ENCODE measurements at places on chromosomes 12 and 14.

GRCh38 chr12:56957229-56958052, at the start of gene RDH16:
Gene RDH16, minus strand, starts transcription at chr12:56957608. Its CDS starts 146 bp downstream, at chr12:56957462.
- DNase-seq = peak; percentile 20

- DNase-seq = no peak
Observed at GRCh38 chr12:5565933-5566599, 134.2 kb downstream of the NTF3 start.

GRCh38 chr14:26687301-26687837, 89.5 kb upstream of the NOVA1 start:
- DNase-seq = peak; percentile 97

GRCh38 chr12:64318605-64319004, 72.0 kb downstream of the C12orf56 start:
- no peak for DNase-seq

DNA sequence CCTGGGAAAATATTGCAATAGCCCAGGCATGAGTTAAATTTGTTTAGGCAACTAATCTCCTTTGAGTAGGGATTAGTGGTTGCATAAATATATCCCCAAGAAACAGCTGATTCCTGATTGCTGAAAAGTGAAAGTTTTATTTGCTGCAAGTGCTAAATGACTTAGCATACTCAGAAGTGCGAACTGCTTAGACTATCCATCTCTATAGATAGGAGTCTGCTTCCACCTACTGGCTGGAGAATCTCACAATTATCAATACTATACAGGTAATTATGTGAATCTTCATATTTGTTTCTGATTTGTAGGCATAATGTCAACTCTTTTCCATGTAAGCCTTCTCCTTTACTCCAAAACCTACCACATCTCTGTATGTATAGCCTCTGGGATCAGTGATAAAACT, 12.0 kb upstream of the SLCO1B3 start:
- no peak for DNase-seq

- no peak for DNase-seq
Observed at GRCh38 chr12:112971248-112971647, 7.1 kb upstream of the OAS2 start.

DNA sequence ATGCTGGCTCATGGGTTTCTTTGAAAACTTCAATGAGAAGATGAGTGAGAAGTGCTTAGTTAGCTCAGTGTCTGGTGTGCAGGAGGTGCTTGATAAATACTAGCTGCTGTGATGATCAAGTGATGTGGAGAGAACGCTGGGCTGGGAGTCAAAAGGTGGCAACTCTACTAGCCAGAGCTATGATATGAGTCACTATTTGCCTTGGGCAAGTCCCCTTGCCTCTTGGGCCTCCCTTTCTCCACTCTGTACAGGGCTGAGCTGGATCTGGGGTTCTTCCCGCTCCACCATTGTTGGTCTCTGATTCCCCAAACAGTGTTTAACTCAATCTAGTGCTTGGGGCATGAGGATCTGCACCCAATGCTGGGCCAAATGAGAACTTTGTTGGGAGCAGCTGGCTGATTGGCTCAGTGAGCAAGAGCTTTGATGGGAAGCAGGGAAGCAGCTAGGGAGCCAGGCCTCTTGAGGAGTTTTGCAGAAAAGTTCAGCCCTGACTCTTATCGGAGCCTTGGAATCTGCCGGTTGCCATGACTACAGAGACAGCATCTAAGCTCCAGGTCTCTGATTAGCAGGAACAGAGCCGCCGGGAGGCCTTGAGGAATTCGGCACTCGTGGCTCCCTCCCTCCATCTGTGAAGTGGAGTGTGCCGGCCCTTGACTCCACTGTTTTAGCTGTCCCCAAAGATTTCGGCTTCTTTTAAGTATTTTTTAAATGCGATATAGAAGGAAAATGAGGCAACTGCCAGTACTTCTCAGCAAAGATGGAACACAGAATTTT, 82.1 kb upstream of the HSPB8 start:
- DNase-seq = no peak

GRCh38 chr12:113974006-113974405, 7.9 kb upstream of the RBM19 start:
- DNase-seq = no peak
